ENCODE measurements at places on chromosomes 2 and 18. TPM values are rescaled to one million over a fixed set of nuclear protein-coding genes. Genes with fewer than 3 reads are reported as not detected.

Gene SETBP1
- 12.9 TPM for total RNA-seq

Gene TGFA
- total RNA-seq, result 0.66 TPM

Gene IL36RN
- total RNA-seq, result not detected

Gene BOLA3
- 45.0 TPM for total RNA-seq

Gene IL1R2
- total RNA-seq, result not detected

Gene POTEJ
- total RNA-seq, result not detected

Gene ABCG8
- total RNA-seq, result not detected

Gene OSR1
- 0.07 TPM for total RNA-seq

Gene ACVR1C
- total RNA-seq, result under 0.01 TPM

Gene NCKAP5
- 0.50 TPM for total RNA-seq

Gene COLEC11
- not detected for total RNA-seq

Gene UGT1A8
- total RNA-seq, result not detected

Gene VSNL1
- total RNA-seq, result not detected

Gene OLA1
- total RNA-seq, result 167 TPM

Gene SNX17
- 126 TPM for total RNA-seq

Gene GALNT13
- total RNA-seq, result 4.2 TPM

Gene PLCD4
- total RNA-seq, result 0.79 TPM

Gene KCNG2
- not detected for total RNA-seq

Gene HSBP1L1
- total RNA-seq, result 3.4 TPM

Gene SMAD7
- total RNA-seq, result 4.9 TPM
